ENCODE measurements at places on chromosomes 4 and X.

DNA sequence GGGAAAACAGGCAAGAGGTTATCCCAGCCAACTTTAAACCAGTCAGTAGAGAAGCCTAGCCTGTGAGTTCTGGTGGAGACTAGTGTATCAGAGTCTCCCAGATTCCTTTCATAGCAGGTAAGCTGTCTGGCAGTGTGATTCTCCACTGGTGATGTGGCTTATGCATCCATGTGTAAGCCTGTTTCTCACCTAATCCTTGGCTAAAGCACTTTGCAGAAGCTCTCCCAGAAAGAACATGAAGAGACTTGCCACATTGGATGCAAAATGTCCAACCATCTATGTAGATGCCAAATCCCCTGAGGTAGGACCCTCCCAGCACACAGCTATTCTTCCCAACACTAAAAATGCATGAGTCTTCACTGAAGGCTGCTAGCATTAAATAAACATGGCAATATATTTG lies 111.7 kb downstream of the CHRNA9 start:
- DNase-seq: no peak

DNA sequence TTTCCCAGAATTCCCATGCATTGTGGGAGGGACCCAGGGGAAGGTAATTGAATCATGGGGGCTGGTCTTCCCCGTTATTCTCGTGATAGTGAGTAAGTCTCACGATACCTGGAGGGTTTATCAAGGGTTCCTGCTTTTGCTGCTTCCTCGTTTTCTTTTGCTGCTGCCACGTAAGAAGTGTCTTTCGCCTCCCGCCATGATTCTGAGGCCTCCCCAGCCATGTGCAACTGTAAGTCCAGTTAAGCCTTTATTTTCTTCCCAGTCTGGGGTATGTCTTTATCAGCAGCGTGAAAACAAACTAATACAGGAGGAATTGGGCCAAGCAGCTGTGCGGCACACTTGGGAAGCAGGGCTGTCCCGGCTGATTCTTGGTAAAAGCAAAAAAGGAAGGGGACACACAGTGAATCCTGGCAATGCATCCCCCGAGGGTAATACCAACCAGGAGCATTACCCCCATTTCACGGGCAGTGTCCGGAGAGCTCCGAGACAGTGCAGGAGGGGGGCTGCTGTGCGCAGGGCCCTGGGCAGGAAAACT lies 185.7 kb downstream of the AFAP1 start:
- no peak for DNase-seq

GRCh38 chr4:139686130-139686529 lies 20.5 kb downstream of the MGST2 start:
- no peak for DNase-seq

DNA sequence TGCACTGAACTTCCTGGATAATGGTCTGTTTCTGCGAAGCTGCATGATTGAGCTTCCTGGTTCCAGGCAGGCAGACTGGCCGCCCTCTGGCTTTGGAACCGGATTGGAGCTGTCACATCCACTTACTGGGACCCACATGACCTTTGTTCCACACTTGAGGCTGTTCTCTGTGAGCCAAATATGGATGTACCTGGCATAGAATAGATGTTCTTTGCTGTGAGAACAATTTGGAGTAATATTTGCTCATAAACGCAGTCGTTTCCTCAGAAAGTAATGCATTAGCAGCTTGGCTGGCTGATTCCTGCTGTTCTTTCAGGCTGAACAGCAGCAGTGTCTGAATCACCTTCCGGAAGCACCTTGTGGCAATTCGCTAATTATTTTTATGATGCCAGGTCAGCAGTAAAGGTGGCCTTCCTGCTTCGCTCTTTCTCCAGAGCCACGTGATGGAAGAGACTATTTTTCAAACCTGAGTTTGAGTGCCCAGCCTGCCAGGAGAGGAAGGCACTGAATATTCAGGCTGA lies 78.1 kb upstream of the BOD1L1 start:
- no peak for DNase-seq

- no peak for DNase-seq
Observed at GRCh38 chrX:40015693-40016092, 82.1 kb downstream of the BCOR start.

- DNase-seq: no peak
Observed at GRCh38 chr4:112038861-112039260, 106.4 kb upstream of the FAM241A start.

- no peak for DNase-seq
Observed at GRCh38 chr4:48031802-48032525, 15.4 kb downstream of the NIPAL1 start.

DNA sequence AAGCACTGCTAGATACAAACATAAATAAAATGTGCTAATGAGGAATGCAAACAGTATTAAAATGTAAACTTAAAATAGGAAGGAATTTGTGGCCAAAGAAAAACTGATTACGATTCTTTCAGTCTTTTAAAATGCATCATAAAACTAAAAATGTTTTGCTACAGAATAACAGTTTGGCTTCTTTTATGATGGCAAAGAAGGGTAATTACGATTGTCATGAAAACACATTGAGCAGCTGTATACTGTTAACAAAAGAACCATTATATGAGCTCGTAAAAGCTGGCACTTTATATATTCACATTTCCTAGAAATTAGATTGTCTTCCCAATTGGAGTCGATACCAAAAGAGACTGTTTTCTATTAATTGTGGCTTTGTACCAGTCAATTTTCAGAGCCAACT lies 290.4 kb downstream of the NR3C2 start:
- DNase-seq: no peak

GRCh38 chr4:21949073-21949457 lies 493 bp upstream of the KCNIP4 start:
- no peak for DNase-seq

DNA sequence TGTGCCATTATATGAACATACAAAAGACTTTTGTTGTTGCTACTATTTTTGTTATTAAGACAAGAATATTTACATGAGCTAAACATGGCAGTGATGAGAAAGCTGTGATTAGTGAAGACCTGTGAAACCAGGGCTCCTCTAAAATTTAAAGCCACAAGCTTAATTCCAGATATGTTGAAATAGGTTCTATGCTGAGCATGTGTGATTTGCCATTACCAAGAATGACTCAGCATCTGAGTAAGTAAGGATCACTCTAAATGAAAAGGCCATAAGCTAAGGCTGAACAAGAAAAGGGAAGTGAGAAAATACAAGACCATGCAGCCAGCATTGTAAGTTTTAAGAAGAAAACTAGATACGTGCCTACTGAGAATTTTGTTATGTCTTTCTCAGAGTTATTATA lies 75.9 kb upstream of the CAMK2D start:
- DNase-seq: no peak

Data from activated effector memory CD4-positive, alpha-beta T cell treated with Interleukin-2 at 50 U/mL for 16 hours (primary cell).